ENCODE measurements at places on chromosomes 6 and 20. TPM values are rescaled to one million over a fixed set of nuclear protein-coding genes. Genes with fewer than 3 reads are reported as not detected.

- no peaks in the 10 kb centered on the region for H3K36me3 ChIP-seq
- H3K27ac ChIP-seq: no peak overlapping the region
- no peak for DNase-seq
Observed at GRCh38 chr6:70797625-70798024, 129.9 kb downstream of the SMAP1 start.

- no peaks in the 10 kb centered on the region for H3K36me3 ChIP-seq
- no peak for DNase-seq
- H3K27ac ChIP-seq: no peak overlapping the region
- H3K4me3 ChIP-seq: no peak overlapping the region
- peaks cover 12% of the 10 kb centered on the region for H3K4me1 ChIP-seq
Observed at GRCh38 chr20:50340541-50340940, 149.9 kb downstream of the CEBPB start.

- DNase-seq: no peak
- no peaks in the 10 kb centered on the region for H3K36me3 ChIP-seq
- H3K4me3 ChIP-seq: no peak overlapping the region
- no peak overlapping the region for H3K27ac ChIP-seq
- peaks cover 9% of the 10 kb centered on the region for H3K27me3 ChIP-seq
Observed at GRCh38 chr20:37600486-37600885, 72.8 kb upstream of the BLCAP start.

GRCh38 chr6:2708456-2708855 is 42.3 kb downstream of the MYLK4 start:
- H3K36me3 ChIP-seq: no peaks in the 10 kb centered on the region
- H3K4me3 ChIP-seq: no peak overlapping the region
- no peak overlapping the region for H3K27ac ChIP-seq
- H3K4me1 ChIP-seq: no peaks in the 10 kb centered on the region
- peaks cover 20% of the 10 kb centered on the region for H3K27me3 ChIP-seq
- DNase-seq: no peak

GSTA3 gene
- not detected for total RNA-seq

DNA sequence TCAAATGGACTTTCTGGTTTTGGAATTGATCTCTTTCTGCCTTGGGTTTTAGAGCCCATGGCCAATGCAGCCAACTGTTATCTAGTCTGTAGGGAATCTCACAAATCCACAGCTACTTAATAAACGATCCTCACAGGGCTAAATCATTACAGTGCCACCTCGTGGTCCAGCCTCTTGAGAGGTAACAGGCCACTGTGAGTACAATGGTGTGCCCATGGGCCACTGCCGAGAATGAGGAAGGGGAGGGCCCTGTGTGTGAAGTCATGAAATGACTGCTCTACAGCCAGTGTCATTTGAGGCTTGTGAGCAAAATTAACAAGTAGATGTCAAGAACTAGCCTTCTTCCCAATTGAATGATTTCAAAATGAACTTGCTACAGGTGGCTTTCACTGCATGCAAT is 54.3 kb upstream of the GMPR start:
- no peak overlapping the region for H3K4me3 ChIP-seq
- H3K27me3 ChIP-seq: no peaks in the 10 kb centered on the region
- DNase-seq: peak; percentile 55
- no peak overlapping the region for H3K27ac ChIP-seq
- peaks cover 8% of the 10 kb centered on the region for H3K4me1 ChIP-seq
- H3K36me3 ChIP-seq: no peaks in the 10 kb centered on the region
